ENCODE measurements at places on chromosomes 1 and 21.
A peak's percentile ranks its signal among the peaks of the same experiment; 100 is the strongest.

GRCh38 chr1:3183411-3183810 is 114.4 kb downstream of the PRDM16 start:
- DNase-seq = no peak

DNA sequence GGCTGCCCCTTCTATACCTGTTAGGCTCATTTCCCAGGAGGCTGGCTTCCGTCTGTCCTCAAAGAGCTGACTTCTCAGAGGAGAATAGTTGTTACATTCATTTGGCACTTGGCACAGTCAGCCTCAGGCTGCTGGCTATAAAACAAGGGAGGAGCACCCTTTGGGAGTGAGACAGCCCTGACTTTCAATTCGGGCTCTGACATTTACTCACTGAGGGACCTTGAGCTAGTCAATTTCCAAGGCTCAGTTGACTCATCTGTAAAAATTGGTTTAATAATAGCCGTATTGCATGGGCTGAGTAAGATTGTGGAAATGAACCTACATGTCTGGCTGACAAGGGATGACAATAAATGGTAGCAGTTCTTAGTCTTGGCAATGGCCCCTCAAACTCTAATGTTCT is 13.7 kb downstream of the ALX3 start:
- no peak for DNase-seq

DNA sequence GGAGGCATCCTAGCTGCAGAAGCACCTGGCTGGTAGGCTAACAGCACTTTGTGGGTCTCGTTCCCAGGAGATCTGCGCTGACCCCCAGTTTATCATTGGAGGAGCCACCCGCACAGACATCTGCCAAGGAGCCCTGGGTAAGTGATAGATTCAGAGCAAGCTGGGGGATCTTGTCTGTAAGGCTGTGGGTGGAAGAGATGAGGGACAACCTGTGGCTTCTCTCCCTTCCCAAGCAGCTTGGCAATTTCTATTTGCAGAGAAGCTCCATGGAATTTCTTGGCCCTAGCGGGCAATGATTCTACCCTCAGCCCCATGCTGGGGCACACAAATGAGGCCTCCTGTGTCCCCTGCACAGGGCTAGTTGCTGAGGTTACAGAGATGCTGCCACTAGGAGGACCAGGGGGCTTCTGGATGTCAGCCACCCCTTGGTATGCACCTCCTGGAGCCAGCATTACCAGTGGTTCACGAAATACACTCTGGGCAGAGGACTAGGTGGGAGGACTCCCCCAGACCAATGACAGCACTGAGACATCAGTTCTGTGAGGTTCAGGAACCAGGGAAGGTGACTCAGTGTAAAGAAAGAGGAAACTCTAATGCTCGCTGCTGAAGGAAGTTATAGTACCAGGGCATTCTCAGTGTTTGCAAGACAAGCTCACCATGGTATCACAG is 5.5 kb downstream of the CAPN2 start:
- no peak for DNase-seq

- no peak for DNase-seq
These were observed 9.3 kb downstream of the ZNF672 start for GRCh38 chr1:248847181-248847955.

- DNase-seq = peak; percentile 63
These were observed 3.3 kb downstream of the CNST start for GRCh38 chr1:246569248-246570238.

GRCh38 chr1:22976461-22977243 is 4.0 kb upstream of the LACTBL1 start:
- DNase-seq = peak; percentile 64

GRCh38 chr1:230456478-230456877 is 30.3 kb upstream of the PGBD5 start:
- DNase-seq = no peak

- DNase-seq = peak; percentile 41
These were observed 18.8 kb upstream of the MAP1LC3C start for GRCh38 chr1:242017580-242018233.

- DNase-seq = no peak
These were observed 46.0 kb upstream of the GUCA2A start for GRCh38 chr1:42210421-42211133.

GRCh38 chr1:178802873-178803272 is 68.0 kb downstream of the ANGPTL1 start:
- no peak for DNase-seq

DNA sequence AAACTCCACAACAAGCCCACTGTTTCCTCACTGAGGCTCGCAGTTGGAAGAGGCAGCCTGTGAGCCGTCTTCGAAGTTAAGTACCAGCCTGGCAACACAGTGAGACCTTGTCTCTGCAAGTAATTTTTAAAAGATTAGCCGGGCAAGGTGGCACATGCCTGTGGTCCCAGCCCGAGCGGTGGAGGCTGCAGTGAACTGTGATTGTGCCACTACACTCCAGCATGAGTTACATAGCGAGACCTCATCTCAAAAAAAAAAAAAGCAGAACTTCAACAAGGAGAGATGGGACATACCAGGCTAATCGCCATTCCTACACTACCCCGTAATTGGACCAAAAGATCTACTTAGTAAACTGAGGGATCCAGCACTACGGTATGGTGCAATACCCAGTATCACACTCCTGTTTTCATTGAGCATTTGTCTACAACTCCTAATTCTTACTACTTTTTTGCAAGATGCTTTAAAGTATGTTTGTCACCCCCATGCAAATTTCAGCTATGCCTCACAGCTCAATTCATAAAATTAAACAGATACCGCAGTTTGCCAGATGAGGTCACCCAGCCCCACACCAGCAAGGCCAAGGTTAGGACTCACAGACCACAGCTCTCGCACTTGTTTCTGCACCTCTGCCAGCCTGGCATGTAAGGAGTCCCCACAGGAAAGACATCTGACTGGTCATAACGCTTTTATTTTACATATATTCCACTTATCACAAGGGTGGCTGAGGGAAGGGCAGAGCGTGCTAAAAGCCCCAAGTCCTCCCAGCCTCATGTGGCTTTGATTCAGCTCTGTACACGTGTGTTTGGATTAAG is 21.0 kb downstream of the SDE2 start:
- DNase-seq = no peak

GRCh38 chr1:95622609-95623008 is 388.6 kb downstream of the RWDD3 start:
- DNase-seq = no peak

DNA sequence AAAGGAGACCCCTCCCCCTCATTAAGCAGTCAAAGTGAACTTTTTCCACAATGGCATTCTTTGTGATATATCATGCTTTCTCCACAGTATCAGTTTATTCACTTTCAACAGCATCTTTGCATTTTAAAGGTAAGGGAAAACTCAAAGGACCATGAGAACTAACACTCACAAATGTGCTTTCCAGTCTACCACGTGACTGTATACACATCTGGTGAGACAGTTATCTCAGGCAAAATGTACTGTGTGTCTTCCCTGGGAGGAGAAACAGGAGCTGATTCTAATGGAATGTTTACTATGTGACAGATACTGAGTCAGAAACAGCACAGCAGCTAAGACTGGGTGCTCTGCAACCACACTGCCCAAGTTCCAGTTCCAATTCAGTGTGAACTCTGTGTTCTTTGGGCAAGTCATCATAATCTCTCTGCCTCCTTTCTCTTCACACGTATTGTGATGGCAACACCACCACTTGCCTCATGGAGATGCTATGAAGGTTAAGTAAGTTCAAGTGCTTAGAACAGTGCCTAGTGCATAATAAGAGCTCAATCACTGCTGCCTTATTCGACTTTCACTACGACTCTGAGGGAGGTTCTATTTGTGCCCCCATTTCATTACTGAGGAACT is 79.0 kb downstream of the SLC45A1 start:
- peak; percentile 50 for DNase-seq

DNA sequence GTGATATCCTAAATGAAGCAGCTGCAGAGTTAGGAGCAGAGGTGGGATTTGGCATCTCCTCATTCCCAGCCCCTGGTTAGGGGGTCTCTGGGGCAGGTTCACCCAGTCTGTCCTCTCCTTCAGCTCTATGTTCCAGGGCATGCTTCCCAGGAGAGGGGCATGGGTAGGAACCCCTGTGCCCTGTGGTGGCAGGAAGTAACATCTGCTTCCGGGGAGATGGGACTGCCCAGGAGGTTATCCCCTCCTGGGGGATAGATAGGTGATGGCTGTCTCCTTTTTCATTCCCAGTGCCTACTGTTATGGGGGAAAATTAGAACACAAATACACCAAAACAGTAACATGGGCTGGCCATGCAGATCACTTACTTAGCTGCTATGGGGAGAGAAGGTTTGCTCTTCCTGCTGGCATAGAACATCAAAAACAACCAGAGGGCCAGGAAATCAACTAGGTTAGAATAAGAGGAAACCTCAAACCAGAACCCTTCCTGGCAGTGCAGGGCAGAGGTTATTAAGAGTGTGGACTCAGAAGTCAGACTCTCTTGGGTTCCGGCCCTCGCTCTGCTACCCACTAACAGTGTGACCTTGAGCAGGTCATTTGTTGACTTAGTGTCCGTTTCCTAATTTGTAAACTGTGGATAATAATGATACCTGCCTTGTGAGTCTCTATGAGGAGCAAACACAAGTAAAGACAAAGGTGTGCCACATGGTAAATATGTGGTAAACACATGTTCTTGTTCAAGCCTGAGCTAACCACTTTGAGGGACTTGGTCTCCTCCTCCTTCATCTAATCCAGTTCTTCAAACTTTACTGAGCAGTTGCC is 157.8 kb upstream of the JUN start:
- peak; percentile 28 for DNase-seq

DNA sequence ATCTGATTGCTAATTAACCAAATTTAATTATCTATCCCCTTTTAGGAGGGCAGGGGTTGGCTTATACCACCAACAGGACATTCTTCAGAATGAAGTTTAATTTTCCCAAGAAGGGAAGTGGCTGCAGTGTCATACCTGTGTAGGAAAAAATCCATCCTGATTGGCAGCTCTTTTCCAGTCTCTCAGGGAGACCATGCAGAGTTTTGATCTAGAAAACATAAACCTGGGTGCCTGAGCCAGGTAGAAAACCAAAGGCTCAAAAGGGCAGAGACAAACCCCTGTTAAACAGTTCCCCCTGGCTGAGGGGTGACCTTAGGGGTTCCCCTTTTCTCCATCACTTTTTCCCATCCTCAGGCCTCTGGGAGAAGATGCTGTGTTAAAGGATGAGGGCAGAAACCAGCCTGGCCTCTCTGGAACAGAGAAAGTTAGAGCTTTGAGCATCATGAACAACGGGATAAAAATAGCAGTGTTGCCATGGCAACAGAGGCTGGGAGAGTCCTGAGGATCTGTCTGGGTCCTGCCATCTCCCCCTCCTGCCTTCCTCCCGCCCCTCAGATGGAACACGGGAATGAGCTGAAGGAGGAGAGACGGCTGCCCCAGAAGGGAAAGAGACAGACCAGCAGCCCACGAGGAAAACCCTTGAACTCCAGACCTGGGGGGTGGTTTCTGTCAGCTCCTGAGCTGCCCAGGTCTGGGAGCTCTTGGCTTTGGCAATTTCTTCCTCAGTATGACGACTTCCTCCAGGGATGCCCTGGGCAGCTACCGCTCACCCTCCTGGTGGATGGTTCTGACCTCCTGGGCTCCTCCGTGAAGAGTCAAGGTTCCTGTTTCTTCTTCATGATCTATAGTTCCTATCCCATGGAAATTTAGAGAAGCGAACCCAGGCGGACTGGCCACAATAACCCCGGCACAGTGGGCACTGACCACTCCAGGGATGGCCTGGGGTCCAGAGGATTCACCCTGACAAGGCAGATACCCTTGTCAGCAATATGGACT is 14.0 kb upstream of the LEMD1 start:
- DNase-seq = no peak

DNA sequence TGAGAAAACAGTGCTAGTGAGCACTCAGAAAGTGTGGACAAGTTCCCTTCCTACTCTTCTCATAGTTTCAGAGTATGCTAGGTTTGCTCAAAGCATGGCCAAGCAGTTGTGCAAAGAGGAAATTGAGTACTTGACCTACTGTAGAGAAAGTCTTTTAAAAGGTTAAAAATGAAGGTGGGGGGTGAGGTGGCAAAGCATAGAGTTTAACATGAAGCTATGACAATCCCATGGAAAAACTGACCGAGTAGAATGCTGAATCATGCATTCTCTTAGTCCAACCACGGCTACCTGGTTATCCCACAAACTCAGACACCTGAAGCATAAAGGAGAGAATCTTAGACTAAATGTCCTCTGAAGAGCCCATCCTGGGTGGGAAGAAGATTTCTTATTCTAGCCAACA is 79.9 kb downstream of the PTPN14 start:
- no peak for DNase-seq

GRCh38 chr1:57898531-57898930 is 474.7 kb upstream of the DAB1 start:
- no peak for DNase-seq
